ENCODE measurements at places on chromosomes 3 and 15.

DNA sequence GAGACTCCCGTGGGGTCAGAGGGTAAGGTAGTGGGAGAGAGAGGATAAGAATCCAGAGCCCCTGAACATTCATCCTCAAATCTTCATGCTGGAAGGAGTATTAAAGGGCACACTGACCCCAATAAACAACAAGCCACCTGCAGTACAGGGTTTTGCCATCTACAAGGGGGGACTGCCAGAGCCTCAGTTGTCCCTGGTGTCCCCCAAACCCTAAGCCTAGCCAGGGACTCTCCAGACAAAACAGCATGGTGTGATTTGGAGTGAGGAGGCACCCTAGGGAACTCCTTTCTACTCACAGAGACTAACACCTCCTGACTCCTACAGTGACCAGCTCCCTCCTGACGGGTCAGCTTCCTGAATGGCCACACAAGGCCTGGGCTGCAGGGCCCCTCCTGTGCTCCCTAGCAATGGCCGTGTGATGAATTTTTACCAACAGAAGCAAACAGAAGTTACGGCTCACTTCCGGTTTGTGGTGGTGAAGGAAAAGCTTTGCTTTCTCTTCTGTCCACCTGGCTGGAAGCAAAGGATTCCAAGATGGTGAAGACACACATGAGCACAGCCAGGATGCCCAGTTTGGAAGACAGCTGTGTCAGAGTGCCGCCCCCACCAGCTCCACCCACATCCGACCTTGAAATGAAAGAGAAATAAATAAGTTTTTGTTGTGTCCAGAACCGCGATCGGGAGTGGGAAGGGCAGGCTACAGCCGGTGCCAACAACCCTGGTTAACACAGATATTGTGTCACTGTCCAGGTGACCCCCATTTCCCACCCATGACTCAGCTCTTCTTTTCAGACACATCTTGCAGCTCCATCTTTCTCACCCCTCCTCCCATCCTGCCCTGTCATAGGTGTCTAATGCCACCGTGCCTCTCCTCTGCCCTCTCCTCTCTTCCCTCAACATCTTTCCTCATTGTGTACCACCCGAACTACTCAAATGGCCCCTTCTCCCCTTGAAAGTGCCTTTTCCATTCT is 69.6 kb upstream of the ATP13A3 start:
- no peak for DNase-seq

DNA sequence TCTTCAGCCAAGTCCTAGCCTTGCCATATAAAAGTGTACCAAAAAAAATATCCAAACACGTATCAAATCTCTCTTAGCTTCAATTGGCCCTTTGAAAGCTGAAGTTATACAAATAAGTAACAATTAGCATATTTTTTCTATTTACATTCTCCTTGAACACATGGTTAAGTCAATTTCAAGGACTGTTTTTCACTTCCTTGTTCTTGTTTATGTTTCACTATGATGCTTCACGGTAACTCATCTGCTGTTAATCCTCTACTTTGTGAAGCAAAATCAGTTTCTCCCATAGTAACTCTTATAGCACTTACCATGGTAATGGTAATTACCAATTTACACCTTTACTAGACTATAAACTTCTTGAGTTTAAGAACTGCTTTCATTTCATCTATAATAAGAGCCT is 10.6 kb upstream of the SPRED1 start:
- DNase-seq: no peak

DNA sequence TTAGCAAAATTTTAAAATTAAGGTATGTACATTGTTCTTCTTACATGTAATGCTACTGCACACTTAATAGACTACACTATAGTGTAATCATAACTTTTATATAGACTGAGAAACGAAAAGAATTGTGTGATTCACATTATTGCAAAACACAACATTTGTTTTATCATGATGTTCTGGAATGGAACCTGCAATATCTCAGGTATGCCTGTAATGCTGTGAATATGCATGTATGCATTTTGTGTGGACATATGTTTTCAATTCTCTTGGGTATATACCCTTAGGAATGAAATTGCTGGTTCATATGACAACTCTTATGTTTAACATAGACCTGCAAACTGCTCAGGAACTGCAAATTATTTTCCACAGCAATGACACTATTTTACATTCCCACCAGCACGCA is 38.6 kb upstream of the TJP1 start:
- no peak for DNase-seq

GRCh38 chr3:105944721-105945120 is 75.9 kb upstream of the CBLB start:
- no peak for DNase-seq

GRCh38 chr3:179415377-179415776 is 35.9 kb downstream of the GNB4 start:
- no peak for DNase-seq

Measured in neural crest cell (in vitro differentiated cells).